ENCODE measurements at places on chromosomes 11 and 22.

DNA sequence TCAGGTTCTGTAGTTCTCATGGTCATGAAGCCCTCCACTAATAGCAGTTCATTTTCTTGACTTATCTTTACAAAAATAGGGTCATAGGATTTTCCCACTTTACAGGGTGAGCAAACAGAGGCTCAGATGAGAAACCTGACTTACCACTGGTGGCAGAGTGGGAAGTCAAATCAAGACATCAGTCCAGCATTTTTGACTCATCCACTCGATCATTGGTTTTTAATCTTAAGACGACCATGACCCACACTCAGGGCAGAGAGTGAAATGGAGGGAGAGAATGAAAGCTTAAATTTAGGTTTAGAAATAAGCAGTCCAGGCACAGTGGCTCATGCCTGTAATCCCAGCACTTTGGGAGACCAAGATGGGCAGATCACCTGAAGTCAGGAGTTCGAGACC is 42.1 kb downstream of the RTL6 start:
- DNase-seq, result no peak

GRCh38 chr11:36622431-36623136 is 24.5 kb upstream of the RAG2 start:
- peak; percentile 56 for DNase-seq

GRCh38 chr22:21051831-21052400 is 6.2 kb downstream of the LRRC74B start:
- DNase-seq, result no peak

DNA sequence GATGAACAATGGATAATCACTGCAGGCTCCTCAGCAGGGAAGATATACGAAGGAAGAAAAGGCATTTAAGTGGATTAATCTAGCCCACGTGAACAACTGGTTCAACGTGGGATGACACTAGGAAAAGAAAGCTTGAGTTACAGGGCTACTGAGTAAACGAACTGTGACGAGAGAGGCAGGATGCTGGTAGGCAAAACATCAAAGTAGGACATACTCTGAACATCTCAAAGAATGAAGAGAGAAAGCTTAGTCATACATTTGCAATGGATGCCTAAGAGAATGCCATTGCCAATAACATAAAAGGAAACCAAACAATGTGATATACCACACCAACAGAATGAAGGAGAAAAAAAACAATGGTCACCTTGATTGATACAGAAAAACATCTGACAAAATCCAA is 12.9 kb downstream of the USP28 start:
- peak; percentile 25 for DNase-seq

- DNase-seq, result peak; percentile 38
Measured at GRCh38 chr11:19316434-19316833, 75.7 kb upstream of the E2F8 start.

- DNase-seq, result no peak
Measured at GRCh38 chr22:19598054-19598855, 74.0 kb upstream of the CLDN5 start.

GRCh38 chr22:35398591-35398973 is 1.4 kb upstream of the MCM5 start:
- DNase-seq, result no peak

- DNase-seq, result no peak
Measured at GRCh38 chr22:27719036-27719347, 82.6 kb downstream of the MN1 start.

- DNase-seq, result no peak
Measured at GRCh38 chr11:34630544-34630943, 9.7 kb downstream of the EHF start.

GRCh38 chr11:11769782-11770181 is 72.0 kb upstream of the USP47 start:
- DNase-seq, result no peak

- no peak for DNase-seq
Measured at GRCh38 chr11:126011265-126011664, 51.4 kb downstream of the CDON start.

DNA sequence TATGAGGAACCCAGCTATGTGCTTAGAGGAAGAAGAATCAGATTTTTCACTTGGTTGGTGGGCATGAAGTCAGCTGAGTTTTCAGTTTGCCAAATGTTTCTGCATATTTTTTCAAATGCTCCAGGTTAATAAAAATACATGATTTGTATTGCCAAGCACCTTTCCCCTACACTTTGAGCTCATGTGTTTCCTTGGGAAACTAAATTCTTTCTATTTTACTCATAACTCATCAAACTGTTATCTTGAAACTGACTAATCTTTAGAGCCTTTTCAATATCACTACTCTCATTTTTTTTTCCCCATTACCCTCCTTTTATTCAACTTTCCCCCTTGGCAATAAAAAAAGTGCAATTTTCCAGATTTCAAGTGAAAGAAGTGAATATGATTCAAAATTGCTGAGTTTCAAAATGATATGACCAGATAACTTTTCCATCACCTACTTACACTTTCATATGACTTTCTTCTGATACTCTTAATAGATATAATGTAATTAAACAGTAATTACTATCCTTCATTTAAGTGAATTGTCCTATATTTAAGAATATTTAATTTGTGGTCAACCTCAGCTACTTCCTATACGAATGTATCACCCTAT is 91.9 kb upstream of the SOX6 start:
- DNase-seq, result no peak

- DNase-seq, result no peak
Measured at GRCh38 chr11:116446048-116446941, 326.5 kb downstream of the BUD13 start.

DNA sequence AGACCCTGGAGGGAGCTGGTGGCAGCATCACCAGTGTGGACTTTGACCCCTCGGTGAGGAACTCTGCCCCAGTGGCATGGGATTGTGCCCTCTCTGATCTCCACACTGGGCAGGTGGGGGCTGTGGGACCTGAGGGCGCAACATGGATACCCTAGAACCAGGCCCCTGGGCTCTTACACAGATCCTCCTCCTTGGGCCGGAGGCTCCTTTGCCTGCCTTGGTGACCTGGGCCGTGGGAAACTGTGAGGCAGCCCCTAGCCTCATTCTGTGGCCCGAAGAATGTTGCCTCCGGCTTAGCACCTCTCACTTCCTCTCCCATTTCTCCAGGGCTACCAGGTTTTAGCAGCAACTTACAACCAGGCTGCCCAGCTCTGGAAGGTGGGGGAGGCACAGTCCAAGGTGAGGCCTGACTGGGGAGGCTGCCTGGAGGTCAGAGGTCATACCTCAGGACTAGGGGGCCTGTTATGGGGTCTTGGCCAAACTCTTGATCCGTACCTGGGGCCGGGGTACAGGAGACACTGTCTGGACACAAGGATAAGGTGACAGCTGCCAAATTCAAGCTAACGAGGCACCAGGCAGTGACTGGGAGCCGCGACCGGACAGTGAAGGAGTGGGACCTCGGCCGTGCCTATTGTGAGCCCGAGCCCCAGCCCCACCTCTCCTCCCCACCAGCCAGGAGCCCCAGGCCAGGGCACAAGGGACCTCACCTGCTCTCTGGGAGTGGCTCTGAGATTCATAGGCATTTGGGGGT is 12.2 kb downstream of the ATG16L2 start:
- DNase-seq, result no peak

GRCh38 chr11:69573761-69574607 is 67.0 kb upstream of the CCND1 start:
- no peak for DNase-seq

- no peak for DNase-seq
Measured at GRCh38 chr11:70637186-70637800, 239.0 kb downstream of the CTTN start.

DNA sequence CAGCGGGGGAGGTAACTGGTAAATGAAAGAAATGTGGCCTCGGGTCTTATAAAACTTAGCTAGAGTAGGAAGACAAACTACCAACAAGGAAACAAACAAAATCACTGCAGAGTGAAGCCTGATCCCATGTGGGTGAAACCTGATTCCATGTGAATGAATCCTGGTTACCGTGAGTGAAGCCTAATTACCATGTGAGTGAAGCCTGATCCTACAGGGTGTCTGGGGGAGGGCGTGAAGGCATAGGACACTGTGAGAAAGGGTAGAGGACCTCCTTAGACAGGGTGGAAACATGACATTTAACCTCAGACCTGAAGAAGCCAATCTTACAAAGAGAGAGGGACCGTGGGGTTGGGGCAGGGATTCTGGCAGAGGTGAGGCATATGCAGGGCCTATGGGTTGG is 106.2 kb upstream of the USP47 start:
- DNase-seq, result no peak

GRCh38 chr11:11072067-11072466 is 214.2 kb upstream of the ZBED5 start:
- DNase-seq, result no peak

DNA sequence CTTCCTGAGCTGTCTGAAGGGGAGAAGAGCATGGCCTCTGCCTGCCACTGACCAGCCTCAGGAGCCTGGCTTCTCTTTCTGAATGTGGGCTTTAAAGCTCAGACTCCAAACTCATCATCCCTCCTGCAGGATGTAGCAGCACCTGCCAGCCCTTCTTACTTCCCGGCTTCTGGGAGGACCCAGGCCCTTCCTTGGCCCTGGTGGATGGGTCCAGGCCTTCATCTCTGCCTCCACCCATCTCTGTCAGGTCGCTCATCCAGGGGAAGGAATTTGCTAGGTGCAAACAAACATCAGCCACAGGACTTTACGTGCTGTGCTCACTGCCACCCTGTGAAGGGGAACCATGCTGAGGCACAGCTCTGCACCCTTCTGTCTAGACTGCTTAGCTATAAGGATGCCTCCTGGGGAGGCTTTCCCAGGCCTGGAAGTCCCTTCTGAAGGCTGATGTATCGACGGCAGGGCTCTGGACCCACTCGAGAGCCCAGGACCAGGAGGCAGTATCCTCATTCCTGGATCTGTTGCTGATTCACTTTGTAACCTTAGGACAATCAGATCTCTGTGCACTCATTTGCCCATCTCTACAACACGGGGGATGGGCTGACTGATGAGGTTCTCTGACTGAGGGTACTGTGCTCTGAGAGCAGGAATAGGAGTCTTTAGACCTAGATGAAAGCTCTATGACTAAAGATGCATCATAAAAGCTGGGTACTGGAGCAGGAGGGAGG is 30.9 kb downstream of the USP35 start:
- DNase-seq, result no peak

DNA sequence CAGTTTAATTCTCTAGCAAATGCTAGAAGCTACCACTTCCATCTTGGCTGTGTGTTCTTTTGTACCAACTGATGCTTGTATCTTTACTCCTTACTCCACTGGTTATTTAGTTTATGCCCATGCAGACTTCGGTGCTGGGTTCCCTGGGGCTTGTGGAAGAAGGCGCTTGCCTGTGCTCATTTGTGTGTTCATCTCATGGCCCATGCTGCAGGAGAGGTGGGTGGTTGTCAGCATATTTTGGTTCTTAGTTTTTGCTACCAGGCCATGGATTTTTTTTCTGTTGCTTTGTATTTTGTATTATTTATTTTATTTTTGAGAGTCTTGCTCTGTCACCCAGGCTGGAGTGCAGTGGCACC is 22.4 kb downstream of the MICAL2 start:
- DNase-seq, result no peak

- peak; percentile 16 for DNase-seq
Measured at GRCh38 chr11:78460471-78460870, 42.9 kb upstream of the GAB2 start.

- no peak for DNase-seq
Measured at GRCh38 chr11:34625576-34625975, 4.7 kb downstream of the EHF start.

GRCh38 chr11:45929486-45930030 is 7.1 kb downstream of the LARGE2 start:
- DNase-seq, result no peak

Data from fibroblast of pulmonary artery (primary cell).